ENCODE measurements at places on chromosomes 5 and 9. TPM values are rescaled to one million over a fixed set of nuclear protein-coding genes. Genes with fewer than 3 reads are reported as not detected.

The SLC26A2 gene
- total RNA-seq: 8.0 TPM

The C5orf52 gene
- not detected for total RNA-seq

The WWC1 gene
- not detected for total RNA-seq

The RGS3 gene
- total RNA-seq: 77.2 TPM

The TMEM252 gene
- not detected for total RNA-seq

The DBH gene
- total RNA-seq: not detected

The ABL1 gene
- total RNA-seq: 31.7 TPM

The FAM221B gene
- not detected for total RNA-seq

The NDST1 gene
- 0.63 TPM for total RNA-seq

The VCAN gene
- total RNA-seq: 0.39 TPM

The AK8 gene
- not detected for total RNA-seq

The ACOT12 gene
- total RNA-seq: not detected

The KIF2A gene
- 149 TPM for total RNA-seq

All from activated CD8-positive, alpha-beta T cell treated with anti-CD3 and anti-CD28 coated beads, Interleukin-2, amount 10 ng/mL, durations not matched to agents 7 days and 5 days (primary cell).